ENCODE measurements at places on chromosomes 3 and 15.
A peak's percentile ranks its signal among the peaks of the same experiment; 100 is the strongest.

- peak; percentile 34 for DNase-seq
These were observed 50.8 kb downstream of the CPN2 start for GRCh38 chr3:194300382-194300758.

DNA sequence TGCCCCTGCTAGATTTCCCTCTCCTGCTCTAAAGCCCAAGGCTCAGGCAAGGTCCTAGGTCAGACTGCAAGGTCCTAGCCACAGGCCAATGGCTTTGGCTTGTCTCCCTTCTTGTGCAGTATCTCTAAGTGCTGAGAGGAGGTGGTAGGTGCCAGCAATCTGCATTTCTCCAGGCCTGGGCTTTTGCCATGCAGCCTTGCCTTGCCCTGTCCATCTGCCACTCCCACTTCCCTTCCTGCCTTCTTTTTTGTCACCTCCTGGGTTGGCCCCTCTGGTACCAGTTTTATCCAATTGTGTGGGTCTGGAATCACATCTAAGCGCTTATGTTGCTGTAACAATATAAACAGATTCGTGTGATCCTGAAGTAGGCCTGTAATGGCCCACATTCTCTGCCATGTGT lies 109.9 kb downstream of the MYRIP start:
- DNase-seq, result no peak

DNA sequence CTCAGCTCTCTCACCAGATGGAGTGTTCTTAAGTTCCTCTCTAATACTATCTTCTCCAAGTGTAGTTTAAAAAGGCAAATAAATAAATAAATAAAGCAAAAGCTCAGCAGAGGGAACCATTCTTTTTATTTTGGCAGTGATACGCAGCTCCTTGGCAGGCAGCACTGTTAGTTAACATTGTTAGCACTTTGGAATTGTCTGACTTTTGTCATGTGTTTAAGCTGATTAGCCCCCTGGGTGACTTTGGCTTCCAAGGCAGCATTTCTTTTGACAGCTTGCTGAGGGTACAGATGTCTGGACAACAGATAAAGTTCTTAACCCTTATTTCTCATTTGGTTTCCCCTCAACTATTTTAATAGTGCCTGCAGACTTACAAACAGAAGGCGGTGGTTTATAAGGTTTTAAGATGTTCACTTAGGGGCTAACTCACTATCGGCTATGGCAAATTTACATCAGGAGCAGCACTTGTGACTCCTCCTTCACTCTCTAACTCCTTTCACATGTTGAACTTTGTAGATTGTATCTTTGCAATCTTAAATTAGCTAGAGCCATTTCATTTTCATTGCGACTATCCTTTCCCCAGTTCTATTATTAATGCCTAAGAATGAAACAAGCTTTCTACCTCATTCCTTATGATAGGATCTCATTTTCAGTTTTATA lies 213.4 kb downstream of the ZBBX start:
- DNase-seq, result no peak

GRCh38 chr15:51600114-51600513 lies 22.5 kb downstream of the DMXL2 start:
- no peak for DNase-seq

GRCh38 chr3:118842147-118842863 lies 192.3 kb downstream of the IGSF11 start:
- DNase-seq, result no peak

DNA sequence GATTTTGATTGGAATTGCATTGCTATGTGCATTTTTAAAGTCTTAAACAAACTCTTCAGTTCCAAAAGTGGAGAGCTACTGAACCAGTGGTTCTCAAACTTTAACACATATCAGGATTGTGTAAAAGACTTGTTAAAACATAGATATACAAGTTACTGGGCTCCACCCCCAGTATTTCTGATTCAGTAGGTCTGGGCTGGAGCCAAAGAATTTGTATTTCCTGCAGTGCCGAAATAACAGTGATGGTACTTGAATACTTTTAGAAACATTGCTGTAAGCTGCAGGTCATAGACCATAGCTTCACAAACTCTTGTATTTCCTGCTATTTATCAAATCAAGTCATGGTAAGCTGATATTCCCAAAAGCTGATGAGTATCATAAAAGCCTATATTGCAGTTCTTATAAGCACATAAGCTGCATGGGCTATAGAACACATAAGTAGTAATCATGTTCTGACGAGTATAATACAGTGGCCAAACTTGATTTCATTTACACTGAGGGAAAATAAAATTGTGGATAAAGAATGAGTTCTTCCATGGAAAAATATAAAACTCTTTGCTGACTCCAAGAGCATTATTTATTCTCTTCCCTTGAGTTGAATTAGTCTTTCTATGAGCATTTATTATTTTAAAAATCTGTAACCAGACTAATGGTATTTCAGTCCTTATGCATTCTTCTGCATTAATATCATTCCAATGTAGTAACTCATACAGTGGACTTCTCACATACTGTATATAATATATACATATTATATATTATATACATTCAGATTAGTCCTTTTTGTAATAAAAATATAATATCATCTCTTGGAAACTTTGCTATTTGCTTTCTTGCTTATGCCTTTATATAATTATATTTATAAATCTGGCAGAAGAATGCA lies 550.5 kb upstream of the AGTR1 start:
- peak; percentile 27 for DNase-seq

- DNase-seq, result no peak
These were observed 38.7 kb upstream of the ARID3B start for GRCh38 chr15:74502301-74502700.

All from GM04504 (cell line).